ENCODE measurements at places on chromosomes 13 and 19.
A peak's percentile ranks its signal among the peaks of the same experiment; 100 is the strongest.

GRCh38 chr19:47619763-47620162, 10.8 kb downstream of the BICRA start:
- peaks cover 76% of the 10 kb centered on the region for H3K4me1 ChIP-seq
- H3K27ac ChIP-seq, result peak overlapping the region; percentile 87
- H3K36me3 ChIP-seq, result peaks cover 6% of the 10 kb centered on the region
- no peak for DNase-seq
- H3K27me3 ChIP-seq, result no peaks in the 10 kb centered on the region
- no peak overlapping the region for H3K4me3 ChIP-seq

- H3K27me3 ChIP-seq, result no peaks in the 10 kb centered on the region
- DNase-seq, result no peak
- H3K36me3 ChIP-seq, result no peaks in the 10 kb centered on the region
- H3K27ac ChIP-seq, result no peak overlapping the region
Measured at GRCh38 chr13:93430381-93430780, 203.8 kb downstream of the GPC6 start.

DNA sequence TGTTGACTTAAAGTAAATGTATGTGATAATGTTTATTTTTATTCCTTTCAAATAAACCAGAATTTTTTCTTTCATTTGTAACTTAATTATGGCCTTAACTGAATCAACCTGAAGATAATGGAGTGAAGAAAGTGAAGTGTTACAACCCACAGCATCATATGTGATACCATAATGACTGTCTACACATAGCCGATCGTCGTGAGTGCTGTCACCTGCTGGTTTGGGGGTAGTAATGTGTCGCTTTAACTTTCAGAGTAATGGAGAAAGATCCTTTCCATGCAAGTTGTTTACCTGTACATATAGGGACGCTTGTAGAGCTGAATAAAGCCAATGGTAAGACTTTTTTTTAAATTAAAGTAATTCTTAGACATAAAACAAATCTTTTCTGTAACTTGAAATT, 9.9 kb downstream of the CDC16 start:
- H3K4me1 ChIP-seq, result no peaks in the 10 kb centered on the region
- no peak overlapping the region for H3K27ac ChIP-seq
- no peak for DNase-seq
- H3K36me3 ChIP-seq, result peaks cover 99% of the 10 kb centered on the region

DNA sequence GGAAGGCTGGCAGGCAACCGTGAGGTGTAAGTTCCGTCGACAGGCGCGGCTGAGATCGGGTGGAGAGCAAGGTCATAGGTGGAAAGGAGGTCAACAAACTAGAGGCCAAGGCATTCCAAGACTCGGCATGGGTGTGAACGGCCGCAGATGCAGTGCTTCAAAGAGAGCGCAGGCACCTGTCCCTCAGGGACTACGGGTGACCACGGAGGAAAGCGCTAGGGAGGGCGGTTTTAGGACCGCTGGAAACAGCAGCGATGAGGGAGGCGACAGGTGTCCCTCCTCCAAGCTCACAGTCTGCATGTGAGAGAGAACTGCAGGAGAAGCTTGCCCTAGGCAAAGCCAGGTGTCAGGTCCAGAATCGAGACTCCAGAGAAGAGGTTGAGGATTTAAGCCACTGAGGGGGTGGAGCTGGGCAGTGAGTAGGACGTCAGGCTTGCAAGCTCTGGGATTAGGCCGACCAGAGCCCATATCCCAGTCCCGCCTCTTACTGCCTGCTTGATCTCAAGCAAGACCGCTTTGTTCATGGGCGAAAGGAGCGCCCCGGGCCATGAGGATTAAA, 1.6 kb upstream of the MLNR start:
- H3K27ac ChIP-seq, result no peak overlapping the region
- H3K4me1 ChIP-seq, result peaks cover 21% of the 10 kb centered on the region
- no peak overlapping the region for H3K4me3 ChIP-seq
- H3K27me3 ChIP-seq, result peaks cover 63% of the 10 kb centered on the region
- no peak for DNase-seq

- no peak for DNase-seq
- no peak overlapping the region for H3K4me3 ChIP-seq
- no peaks in the 10 kb centered on the region for H3K36me3 ChIP-seq
- peaks cover 72% of the 10 kb centered on the region for H3K27me3 ChIP-seq
- H3K27ac ChIP-seq, result no peak overlapping the region
Measured at GRCh38 chr19:18803550-18804138, 12.5 kb upstream of the COMP start.

All from left ventricle myocardium inferior (tissue), 1 donor.